ENCODE measurements at places on chromosomes 3 and 15.

GRCh38 chr3:5096336-5097008 is 25.6 kb upstream of the ARL8B start:
- DNase-seq = no peak

GRCh38 chr15:67838789-67839332 is 984 bp downstream of the RNU6-1 start:
- peak; percentile 38 for DNase-seq

- no peak for DNase-seq
Measured at GRCh38 chr15:92886042-92886537, 14.0 kb upstream of the CHD2 start.

DNA sequence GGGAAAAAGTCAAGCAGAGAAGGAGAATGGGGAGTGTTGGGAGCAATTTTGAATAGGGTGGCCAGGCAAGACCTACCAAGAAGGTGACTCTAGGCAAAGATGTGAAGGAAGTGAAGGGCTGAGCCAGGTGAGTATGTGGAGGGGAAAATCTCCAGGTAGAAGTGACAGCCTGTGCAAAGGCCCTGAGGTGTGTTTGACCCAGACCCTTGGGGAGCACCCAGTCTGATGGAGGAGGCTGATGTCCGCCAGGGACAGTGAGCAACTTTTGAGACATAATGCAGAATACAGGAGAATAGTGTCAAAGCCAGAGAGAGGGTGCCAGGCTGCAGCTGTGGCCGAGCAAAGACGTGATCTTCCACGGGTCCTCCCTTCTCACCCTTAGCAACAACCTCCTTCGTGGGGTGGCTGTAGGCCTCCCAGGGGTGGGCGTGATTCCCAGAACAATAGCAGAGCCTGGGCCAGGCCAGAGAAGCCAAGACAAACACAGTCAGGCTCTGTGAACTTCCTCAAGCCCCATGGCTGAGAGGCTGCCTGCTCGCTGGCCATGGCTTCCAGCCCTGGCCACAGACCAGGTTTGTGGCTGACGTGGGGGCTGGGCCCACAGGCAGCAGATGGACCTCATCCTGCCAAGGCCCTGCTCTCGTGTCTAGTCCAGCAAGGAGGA is 58.1 kb downstream of the SLC6A6 start:
- no peak for DNase-seq

GRCh38 chr15:38430106-38430760 is 23.7 kb upstream of the FAM98B start:
- DNase-seq = no peak

DNA sequence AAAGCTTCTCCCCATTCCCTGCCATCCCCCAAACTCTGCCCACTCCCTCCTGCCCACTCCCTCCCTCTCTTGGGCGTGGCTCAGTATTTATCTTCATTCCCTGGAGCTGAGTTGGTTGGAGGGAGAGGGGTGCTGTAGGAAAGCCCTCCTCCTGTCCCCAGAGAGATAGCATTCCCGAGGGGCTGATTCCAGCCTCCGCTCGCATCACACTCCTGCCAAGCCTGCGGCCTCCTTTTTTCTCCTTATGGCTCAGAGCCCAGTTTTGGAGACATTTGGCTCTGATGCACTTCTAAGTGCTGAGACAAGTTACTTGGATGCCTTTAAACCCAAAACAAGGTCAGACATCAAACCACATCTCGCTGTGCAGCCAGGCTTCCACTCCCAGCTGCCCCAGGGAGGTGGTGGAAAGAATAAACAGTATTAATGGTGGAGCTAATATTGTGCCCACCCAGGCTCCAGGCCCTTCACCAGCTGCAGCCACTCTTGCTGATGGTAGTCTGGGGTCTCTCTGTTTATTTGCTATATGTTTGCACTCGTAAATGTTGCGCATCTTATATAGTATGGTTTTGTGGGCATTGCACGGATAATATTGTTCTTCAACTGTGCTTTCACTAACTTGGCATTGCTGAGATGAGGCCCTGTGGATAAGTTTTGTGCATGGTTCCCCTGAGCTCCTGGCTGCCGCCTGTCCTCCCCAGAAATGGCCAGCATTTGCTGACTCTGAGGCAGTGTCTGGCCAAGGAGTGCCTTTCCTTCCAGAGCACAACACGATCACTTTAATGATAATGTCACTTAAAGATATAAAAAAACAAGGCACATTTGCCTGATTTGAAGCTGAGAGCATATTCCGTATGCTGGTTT is 157.2 kb downstream of the LRRC28 start:
- no peak for DNase-seq

- no peak for DNase-seq
Measured at GRCh38 chr15:38894243-38894948, 329.8 kb upstream of the RASGRP1 start.

DNA sequence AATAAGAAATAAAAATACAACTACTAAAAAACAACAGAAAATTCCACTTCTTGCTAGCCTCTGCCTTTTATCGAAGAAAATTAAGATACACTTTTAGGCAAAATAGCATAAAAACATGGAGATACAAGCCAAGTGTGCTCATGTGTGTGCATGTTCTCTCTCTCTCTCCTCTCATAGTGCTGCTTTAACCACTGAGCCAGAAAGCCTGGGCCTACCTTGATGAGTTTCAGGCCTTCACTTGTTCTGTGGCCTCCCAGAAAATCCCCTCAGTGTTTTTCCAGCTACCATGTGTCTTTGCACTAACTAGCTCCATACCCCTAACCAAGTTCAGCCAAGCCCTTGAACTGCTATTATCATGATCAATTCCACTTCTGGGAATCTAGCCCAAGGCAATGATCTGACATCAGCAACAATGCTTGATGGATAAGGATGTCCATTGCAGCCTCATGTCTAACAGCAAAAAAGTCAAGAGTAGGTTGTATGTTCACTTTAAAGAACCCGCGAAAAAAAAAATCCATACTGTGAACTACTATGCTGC is 18.1 kb downstream of the CYP11A1 start:
- DNase-seq = no peak

DNA sequence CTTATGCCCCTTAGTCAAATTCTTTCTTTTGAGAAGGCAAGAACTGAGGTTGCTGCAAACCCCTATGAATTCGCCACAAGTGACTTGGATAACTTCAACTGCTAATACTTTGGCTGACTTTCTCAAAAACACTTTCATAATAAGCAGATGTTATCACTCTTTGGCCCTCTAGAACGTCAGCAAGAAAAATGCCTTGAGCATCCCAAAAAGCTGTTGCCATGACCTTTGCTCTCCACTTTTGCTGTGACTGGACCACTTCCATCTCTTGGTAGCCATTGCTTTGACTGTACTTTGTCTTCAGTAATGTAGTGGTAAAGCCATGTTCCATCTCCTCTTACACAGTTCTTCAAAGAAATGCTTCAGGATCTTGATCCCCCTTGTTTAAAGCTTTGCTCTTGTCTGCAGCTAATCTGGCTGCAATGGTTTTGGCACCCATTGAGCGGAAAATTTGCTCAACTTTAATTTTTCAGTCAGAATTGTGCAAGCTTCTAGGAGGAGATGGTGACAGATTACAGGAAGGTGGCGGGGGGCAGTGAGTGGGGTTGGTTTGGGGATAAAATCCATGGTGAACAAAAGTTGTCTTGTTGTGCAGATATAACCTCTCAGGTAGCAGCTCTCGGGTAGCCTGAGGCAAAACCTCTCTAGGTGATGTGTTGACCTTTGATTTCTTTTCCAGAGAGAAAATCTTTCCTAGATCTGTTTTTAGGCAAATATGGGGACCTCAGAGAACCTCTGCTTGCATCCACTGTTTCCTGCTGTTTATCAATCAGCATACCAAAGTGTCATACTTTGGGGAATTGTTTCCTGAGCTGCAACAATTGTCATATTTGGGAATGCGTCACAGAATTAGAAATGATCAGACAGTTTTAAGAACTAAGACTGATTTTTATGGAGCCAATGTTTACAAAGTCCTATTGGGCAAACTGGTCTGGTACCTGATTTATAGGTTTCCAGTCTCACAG is 83.6 kb downstream of the CCR1 start:
- DNase-seq = no peak

GRCh38 chr3:112871735-112872134 is 25.1 kb upstream of the CD200R1L start:
- no peak for DNase-seq

DNA sequence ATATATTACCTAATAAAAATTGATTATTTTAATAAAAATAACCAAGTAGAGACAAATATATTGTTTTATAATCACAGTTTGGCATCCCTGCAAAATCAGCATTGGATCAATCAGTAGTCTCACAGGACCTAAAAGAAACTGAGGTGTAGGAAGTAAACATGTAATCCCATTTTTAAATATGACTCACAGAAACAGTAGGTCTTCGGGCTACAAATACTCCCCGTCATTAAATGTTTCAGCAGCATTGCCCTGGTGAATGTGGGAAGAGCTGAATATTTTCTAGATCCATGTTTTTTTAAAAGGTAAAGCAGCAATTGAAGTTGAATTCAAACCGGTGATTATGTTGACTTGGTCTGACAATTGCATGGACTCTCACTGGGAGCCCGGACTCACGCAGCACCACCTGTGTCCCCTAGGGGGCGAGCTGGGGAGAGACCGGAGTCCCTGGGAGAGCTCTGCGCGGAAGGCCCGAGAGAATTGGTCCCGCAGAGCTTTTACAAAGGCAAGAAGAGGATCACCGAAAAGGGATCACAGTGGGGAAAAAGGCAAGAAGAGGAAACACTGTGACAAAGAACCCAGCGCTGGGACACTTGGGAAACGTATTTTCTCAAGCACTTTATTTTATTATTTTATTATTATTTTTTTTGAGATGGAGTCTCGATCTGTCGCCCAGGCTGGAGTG is 17.2 kb upstream of the USP3 start:
- peak; percentile 27 for DNase-seq

- no peak for DNase-seq
Measured at GRCh38 chr15:45555934-45556608, 31.1 kb upstream of the BLOC1S6 start.

- no peak for DNase-seq
Measured at GRCh38 chr3:52106951-52107611, 47.1 kb downstream of the POC1A start.

DNA sequence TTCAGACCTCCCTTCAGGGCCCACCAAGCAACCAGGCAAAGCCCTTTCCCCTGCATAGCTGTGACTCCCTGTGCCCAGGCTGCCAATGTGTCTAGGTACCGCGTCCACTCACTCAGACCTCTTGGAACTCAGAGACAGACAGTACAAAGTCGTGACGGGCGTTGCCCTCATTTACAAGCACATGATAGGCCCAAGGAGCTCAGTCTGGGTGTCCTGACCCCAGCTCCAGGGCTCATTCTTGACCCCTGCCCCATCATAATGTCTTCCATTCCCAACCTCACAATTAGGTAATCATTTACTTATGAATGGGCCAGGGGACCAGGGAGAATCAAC is 56.0 kb downstream of the KLF13 start:
- no peak for DNase-seq

DNA sequence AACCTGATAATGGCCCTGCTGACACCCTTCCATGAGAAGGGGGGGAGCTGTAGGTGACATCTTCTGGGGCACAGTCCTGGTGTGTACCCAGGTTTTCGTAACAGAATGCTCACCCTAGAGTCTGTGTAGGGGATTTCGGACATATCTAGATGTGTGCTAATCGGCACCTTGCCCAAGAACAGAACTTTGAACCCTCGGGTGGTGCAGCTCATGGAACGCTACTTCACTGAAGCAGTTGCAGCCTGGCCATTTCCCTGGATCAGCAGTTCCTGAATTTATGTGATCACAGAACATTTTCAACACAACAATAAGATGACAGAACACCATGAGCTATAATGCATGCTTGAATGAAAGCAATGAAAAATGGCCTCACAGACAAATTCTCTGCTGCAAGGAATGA is 57.5 kb upstream of the MUC13 start:
- no peak for DNase-seq

Data from NCI-H510A treated with DMSO at 0.1 percent for 48 hours (cell line).